ENCODE measurements at places on chromosomes 12 and 14.
A peak's percentile ranks its signal among the peaks of the same experiment; 100 is the strongest.

DNA sequence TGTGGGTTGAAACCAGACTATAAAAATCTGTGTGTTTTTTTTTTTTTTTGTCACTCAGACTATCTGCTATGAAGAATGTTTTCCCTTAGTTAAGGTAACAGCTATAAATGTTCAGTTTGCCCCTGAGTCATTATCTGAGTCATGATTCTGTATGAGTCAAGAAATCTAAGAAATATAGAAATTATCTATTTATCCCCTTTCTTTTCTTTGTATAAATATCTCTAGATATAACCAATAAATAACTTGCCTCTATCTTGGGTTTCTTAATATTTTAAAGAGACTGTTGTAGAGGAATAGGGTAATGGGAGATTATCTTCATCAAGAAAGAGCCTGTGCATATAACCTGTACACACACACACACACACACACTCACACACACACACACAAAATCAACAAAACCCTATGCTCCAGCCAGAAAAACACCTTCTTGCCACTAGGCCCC, 161.7 kb upstream of the EEA1 start:
- no peak for DNase-seq

DNA sequence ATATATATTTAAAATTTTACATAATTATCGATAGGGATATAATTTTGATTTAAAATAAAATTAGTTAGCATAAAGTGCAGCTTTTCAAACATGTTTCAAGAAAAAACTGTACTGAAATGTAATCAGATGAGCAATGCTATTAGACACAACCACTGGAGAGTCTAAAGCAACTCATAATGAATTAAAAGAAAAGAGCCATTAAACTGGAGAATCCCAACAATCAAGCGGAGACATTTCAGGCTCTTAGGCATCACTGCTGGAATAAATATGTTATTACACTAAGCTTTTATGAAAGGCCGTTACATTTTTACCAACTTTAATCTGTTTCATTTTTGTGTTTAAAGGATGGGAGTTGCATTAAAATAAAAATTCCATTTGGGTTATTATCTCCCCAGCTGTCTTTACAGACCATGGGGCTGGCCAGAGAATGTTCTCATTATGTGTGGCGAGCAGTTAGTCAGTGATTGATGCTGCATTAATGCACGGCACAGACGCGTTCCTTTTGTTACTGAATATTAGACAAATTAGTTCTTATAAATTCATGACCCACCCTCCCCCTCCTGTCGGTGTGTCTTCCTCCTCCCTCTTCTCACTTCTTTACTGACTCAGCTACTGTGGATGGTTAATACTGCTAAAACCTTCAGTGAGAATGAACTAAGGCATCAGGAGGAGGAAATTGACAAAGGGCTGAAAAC, 156.8 kb downstream of the PDZRN4 start:
- DNase-seq = no peak

DNA sequence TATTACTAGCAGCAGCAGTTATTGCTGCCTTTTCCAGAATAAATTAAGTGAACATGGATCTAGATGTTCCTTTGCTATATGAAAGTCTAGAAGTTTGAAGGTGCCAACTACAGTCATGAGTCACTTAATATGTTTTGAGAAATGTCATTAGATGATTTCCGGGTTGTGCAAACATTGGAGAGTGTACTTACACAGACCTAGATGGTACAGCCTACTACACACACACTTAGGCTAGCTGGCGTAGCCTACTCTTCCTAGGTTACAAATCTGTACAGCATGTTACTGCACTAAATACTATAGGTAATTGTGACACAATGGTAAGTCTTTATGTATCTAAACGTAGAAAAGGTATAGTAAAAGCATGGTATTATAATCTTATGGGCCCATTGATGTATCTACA, 368.1 kb downstream of the PDZRN4 start:
- DNase-seq = no peak

DNA sequence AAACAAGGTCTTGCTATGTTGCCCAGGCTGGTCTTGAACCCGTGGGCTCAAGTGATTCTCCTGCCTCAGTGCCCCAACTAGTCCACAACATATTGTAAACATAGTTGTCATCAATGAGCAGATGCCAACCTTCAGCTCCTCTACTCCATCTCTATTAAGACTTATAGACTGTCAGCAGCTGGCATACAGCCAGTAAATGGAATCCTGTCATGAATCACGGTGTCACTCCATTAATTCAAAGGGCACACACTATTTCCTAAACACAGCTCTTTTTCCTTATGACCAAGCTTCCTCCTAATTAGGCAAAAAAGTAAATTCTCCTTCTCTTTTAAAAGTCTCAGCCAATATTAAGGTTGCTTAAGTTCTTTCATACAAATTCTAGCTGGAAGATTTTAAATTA, 111.2 kb downstream of the ITPR2 start:
- no peak for DNase-seq

DNA sequence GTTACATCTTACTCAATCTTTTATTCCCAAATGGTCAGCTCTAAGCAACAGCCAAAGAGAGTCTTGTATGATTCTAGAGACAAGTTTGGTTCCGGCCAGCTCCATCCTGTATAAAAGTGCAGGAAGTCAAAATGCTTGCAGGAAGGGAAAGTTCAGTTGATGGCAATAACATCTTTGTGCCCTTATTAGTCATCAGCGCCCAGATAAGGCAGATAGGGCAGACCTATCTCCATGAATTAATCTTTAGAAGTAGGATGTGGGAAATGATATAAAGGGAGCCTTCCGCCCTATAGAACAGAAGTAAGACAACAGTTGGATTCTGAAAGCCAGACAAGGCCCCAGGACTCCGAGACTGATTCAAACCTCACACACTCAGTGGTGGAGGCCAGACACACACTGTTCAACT, 6.4 kb downstream of the GNS start:
- no peak for DNase-seq

DNA sequence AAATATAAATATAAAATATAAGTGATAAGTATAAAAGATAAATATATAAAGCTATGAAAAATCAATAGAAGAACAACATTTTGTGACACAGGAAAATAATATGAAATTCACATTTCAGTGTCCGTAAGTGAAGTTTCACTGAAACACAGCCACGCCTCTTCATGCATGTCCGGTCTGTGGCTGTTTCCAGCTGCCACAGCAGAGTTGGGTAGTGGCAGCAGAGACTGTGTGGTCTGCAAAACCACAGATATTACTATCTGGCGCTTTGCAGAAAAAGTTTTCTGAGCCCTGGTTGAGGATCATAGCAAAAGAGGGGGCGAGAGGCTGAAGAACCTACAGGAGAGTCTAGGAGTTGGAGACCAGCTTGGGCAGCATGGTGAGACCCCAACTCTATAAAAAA, 780 bp downstream of the SERPINA4 start:
- no peak for DNase-seq

DNA sequence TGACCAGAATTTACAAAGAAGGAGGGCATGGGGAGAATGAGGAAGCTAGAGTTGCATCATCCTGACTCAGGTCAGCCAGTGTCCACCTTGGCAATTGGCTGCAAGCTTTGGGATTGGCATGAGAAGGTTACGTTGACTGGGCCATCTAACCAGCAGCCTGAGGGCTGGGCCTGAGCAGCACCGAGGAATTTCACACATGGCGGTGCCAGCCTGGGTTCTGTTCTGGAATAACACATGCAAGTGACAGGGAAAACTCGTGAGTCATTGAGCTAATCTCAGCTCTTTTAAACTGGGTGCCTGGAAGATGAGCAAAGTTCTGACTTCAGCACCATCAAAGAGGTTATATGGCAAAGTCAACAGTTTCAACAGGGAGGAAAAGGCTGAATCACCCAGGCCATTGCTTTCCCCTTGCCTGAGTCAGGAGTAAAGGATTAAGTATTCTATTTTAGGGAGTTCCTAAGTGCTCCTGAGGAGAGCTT, 543.2 kb upstream of the TBX3 start:
- no peak for DNase-seq

- no peak for DNase-seq
Measured at GRCh38 chr14:69079188-69079742, 73.7 kb downstream of the DCAF5 start.

GRCh38 chr12:12214201-12214600, 52.6 kb downstream of the LRP6 start:
- no peak for DNase-seq

DNA sequence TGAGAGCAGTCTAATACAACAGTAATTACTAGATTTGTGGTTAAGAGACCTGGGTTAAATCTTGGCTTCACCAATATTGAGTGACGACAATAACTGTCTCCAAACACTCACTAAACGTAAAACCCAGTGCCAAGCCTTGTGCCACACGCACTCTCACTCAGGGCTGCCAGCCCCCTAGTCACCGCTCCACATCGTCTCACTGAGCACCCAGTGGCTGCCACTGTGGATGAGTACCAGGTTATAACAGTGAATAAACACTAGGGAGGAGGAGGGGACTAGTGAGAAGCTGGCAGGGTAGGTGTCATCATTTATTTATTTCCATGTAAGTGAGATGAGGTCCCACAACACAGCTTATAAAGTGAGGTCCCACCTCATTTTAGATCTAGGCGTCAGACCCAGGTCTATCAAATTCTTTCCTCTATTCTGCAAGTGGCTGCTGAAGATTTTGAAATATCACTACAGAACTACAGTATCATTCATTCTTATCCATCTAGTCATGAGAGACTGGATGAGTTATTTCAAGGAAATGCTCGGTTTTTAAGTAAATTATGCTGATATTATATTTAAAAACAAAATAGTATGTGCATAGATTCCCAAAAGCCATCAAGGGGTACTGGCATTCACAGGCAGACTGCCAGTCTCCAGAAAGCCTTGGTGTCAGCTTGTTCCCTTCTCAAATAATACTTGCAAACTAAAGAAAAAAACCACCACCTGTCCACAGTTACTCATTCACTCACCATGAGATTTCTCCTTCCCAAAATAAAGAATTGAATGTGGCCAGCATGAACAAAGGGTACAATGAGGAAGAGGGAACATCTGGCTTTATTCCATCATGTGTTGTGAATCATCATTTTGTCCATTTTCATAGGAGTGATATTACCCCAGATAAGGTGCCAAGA, 84.0 kb downstream of the PTPN21 start:
- DNase-seq = no peak

- DNase-seq = peak; percentile 45
Measured at GRCh38 chr12:13196130-13196921, at the start of gene EMP1. EMP1 (plus strand) TSS chr12:13196726; CDS start chr12:13211511, 14,785 bp downstream.

- no peak for DNase-seq
Measured at GRCh38 chr12:67692966-67693365, 44.4 kb downstream of the DYRK2 start.

GRCh38 chr12:68951652-68952051, 18.7 kb upstream of the CPM start:
- no peak for DNase-seq

DNA sequence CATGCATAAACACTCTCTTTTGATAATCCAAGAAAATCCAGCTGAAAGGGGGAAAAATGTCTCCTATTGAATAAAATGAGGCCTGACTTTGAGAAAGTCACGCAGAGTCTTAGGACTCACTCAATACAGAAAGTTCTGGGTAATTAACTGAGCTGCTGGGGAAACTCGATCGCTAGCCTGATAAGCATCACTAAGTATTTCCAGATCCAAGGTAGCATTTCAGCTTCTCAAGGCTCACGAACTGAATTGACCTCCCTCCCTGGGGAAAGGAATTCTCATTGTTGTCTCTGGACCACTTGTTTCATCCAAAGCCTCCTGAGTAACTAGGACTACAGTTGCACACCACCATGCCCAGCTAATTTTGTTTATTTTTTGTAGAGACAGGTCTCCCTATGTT, 13.8 kb upstream of the ANAPC5 start:
- DNase-seq = no peak

DNA sequence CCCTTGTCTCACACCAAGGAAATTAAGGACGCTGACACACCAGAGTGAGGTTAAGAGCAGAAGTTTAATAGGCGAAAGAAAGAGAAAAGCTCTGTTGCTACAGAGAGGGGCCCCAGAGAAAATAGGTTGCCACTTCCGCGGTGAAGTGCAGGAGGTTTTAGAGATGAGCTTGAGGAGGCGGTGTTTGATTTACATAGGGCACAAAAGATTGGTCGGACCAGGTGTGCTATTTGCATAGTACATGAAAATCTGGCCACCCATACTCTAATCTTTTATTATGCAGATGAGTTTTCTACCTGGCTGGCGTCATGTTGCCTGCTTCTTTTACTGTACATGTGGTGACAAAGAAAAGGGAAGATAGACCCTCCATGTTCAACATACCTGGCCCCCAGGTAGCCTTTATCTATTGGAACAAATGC, 23.3 kb upstream of the MYF6 start:
- DNase-seq = no peak

DNA sequence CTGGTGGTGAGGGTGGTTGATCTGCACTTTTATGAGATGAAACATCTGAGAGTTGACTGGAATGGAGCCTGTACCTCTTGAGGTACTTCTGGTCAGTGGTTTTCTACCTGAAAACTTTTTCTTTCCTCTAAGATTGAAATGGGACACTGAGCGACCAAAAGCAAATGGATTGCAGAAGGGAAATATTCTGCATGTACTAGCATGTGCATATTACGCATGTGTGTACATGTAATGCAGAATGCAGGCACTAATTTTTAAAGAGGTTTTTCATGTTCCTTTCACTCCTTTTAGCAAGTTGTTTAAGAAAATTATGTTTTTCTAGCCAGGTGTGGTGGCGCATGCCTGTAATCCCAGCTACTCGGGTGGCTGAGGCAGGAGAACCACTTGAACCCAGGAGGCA, 28.7 kb upstream of the EID3 start:
- DNase-seq = no peak

DNA sequence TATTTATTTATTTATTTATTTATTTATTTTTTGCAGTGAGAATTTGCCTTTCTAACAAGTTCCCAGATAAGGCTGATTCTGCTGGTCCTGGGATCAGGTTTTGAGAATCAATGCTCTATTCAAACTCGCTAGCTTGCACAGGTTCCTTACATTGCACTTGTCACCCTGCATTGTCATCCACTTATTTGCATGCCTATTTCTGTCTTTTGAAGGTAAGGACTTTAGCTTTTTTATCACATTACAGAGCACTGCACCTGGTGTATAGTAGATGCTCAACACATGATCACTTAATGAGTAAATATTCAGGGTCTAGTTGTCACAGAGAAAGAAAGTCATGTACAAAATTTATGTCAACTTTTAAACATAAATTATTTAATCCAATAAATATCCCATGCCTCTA, 219.7 kb upstream of the BTG1 start:
- no peak for DNase-seq

- DNase-seq = no peak
Measured at GRCh38 chr14:95059126-95059525, 98.2 kb downstream of the DICER1 start.

GRCh38 chr12:58206876-58207275, 265.5 kb downstream of the ATP23 start:
- no peak for DNase-seq
